ENCODE measurements at places on chromosomes 6 and 20.

DNA sequence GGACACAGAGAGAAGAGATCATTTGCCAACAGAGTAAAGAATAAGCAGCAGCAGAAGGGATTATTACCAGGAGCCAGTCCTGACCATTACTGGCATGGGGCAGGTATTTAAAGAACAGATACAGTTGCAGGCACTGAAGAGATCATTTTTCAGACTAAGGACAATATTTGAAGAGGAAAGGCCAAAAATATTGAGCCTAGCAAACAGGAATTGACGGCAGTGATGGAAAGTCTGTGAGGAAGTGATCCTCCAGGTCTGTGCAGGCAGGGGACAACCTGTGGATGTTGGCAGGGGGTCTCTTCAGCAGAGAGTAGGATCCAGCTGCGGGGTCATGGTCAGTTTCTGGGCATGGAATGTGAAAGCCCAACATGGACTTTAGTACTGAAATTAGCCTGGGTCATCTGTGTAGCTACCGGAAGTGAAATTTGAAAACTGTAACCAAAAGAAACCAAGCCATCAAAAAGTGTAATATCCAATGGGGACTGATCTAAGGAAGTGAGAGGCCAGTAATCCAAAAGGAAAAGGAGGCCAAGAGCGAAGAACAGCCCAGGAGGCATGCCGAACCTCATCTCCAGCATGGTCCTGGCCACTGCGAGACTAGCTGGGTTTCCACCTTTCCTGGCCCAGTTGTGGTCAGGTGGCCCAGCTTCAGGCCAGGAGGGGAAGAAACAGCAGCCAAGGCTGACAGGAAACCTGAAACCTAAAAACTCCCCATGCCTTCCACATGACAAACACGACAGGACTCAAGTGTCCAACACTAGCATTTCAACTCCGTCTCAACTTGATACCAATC, 115.1 kb upstream of the TNFAIP3 start:
- DNase-seq: no peak

GRCh38 chr6:47579040-47579439, 101.5 kb downstream of the CD2AP start:
- DNase-seq: no peak

GRCh38 chr20:44070139-44070900, 116.7 kb downstream of the JPH2 start:
- no peak for DNase-seq

GRCh38 chr6:18241208-18242038, 22.9 kb downstream of the DEK start:
- DNase-seq: peak; percentile 36

DNA sequence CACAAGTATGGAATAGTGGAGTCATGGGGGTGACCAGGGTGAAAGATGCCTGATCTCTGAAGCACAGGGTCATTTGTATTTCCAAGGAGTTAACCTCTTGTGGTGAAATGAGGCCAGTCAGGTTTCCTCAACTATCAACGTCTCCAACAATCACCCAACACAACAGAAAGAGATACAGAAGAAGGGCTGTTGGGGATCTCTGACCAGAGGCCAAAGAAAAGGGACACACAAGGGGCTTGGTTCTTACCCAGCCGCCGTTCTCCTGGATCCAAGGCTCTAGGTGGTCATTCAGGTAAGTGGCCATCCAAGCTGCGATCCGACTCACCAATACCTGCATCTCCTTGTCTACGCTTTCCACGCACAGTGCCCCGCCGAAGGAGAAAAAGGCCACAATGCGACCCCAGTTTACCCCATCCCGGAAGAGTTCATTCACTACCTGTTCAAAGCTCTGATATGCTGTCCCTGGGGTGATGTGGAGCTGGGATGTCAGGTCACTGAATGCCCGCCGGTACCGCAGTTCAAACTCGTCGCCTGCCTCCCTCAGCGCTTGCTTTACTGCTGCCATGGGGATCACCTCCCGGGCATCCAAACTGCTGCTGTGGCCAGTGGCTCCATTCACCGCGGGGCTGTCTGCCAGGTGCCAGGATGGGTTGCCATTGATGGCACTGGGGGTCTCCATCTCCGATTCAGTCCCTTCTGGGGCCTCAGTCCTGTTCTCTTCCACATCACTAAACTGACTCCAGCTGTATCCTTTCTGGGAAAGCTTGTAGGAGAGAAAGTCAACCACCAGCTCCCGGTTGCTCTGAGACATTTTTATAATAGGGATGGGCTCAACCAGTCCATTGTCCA, 1.0 kb downstream of the BCL2L1 start:
- no peak for DNase-seq

DNA sequence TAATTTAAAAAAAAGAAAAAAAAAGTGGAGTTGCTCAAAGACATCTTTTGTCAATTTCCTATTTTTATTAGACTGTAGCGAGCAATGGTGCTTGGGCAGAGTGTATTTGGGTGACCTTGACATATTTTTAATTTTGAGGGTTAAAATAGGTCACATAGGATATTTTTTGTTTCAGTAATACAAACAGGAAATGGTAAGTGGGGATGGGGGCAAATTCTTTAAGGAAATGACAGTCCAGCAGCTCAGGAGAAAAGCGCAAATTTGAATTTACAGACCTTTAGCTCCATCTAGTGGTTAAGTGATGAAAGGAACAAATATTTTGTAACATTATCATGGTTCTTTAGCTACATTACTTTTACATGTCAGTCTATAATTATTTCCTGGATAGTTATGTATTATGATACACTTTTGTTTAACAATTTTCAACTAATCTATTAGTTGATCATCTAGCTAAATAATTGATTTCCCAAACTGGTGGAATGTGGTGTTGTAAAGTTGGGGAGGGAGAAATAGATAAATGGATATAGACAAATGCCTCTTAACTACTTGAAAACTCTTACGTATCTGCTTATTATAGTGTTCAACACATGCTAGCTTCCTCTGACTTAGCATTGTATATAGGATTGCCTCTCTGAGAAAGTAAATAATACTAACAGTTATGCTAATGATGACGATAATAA, 10.0 kb downstream of the CITED2 start:
- peak; percentile 74 for DNase-seq

- no peak for DNase-seq
These were observed 8.3 kb downstream of the CCM2L start for GRCh38 chr20:32018269-32019155.

All from cardiac fibroblast (primary cell).